ENCODE measurements at places on chromosomes 6 and 20.

GRCh38 chr6:29705389-29706231, 17.6 kb upstream of the HLA-F start:
- no peak for DNase-seq

DNA sequence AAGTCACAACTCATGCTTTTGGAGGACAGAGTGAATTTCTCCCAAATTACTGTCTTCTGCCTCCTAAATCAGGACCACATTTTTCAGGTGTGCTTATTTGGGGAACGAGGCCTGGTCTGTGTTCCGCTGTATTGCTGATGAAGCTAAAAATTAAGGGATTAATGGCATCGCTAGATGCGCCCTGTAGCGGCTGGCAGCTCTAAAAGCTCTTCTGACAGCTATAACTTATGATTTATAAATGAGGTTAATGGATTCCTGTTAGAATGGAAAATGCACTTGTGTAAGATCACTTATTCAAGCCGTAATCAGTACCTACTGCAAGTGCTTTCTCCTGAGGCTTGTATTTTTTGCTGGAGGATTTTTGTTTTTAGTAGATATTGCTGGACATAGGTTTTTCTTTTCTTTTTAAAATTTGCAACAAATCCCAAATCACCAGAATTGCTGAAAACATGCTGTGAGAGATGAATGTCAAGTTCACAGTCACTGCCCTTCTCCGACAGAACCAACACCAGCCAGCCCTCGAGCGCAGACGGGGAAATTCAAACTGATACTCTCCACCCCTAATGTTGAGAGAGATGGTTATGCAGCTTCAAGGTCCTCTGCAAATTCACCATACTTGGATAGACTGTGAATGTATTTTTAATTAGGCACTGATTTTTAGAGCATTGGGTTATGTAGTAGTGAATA, 49.1 kb downstream of the AKAP12 start:
- no peak for DNase-seq

- no peak for DNase-seq
Measured at GRCh38 chr6:100452998-100453397, 11.7 kb downstream of the SIM1 start.

GRCh38 chr6:113994934-113995342, 24.0 kb upstream of the HDAC2 start:
- peak; percentile 6 for DNase-seq

- DNase-seq: no peak
Measured at GRCh38 chr6:84095156-84095555, 61.6 kb downstream of the MRAP2 start.

DNA sequence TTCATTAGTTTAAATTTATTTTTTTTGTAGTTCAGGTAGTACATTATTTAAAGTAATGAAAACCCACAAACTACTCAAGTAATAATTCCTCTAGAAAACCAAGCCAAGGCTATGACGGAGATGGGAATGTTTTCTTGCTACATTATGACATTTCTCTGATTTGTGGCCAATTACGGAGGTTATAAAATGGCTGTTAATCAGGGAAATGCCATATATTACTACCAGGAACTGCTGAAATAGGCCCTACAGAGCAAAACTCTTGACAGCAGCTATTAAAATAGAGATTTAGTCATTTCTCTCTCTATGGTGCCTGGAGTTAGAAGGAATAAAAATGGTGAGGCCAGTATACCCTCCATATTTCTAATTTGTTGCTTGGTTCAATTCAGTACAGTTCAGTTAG, 280.0 kb downstream of the ARHGAP18 start:
- no peak for DNase-seq

DNA sequence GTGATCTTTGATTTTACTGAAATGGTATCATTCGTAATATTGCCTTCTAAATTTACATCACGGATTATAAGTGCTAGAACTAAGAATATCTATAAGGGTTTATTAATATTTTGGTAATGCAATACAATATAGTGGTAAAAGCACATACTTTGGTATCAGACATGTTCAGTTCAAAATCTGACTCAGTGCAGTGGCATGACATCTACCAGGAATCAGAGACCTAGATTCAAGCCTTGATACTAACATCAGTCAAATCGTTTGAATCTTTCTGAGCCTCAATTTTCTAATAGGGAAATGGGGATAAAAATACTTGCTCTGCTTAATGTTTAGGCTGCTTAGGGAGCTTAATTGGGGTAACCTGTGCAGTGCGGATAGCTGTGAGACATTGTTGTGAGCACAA, 488.0 kb downstream of the BCKDHB start:
- no peak for DNase-seq

DNA sequence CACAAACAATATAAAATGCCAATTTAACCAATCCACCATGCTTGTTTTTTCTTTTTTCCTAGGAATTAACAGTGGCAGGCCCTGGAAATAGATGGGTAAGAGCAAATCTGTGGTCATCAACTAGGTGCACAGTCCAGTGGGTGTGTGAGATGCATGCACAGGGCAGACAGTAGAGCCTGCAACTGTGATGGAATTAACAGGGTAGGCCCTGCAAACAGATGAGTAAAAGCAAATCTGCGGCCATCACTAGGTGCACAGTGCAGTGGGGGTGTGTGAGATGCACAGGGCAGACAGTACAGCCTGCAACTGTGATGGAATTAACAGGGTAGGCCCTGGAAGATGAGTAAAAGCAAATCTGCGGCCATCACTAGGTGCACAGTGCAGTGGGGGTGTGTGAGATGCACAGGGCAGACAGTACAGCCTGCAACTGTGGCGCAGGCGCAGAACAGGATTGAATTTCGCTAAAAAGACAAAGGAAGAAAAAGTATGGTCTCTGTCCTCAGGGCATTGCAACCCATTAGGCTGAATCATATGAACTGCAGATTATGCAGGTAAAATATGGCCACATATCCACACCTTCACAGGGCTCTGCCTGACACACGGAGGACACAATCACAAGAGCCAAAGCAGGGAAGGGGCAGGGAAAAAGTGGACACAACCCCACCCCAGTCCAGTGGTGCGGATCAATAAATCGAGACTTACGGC, 41.0 kb upstream of the IPCEF1 start:
- DNase-seq: no peak

DNA sequence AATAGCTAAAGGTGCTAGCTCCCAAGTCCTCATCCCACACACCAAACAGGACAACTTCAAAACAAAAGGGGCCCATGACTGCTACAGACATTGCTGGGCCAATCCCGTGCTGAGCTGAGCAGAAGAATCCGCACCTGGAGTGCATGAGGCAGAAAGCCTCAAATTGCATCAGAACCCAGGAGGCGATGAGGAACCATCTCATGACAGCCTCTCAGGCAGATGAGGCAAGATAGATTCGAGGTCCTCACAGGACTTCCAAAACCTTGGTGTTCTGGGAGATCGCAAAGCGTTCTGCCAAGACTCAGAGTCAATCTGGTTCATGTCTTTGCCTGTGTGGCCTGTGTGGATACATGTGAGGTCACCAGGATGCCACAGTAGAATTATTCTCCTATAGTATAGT, 32.8 kb upstream of the SSTR4 start:
- DNase-seq: no peak

DNA sequence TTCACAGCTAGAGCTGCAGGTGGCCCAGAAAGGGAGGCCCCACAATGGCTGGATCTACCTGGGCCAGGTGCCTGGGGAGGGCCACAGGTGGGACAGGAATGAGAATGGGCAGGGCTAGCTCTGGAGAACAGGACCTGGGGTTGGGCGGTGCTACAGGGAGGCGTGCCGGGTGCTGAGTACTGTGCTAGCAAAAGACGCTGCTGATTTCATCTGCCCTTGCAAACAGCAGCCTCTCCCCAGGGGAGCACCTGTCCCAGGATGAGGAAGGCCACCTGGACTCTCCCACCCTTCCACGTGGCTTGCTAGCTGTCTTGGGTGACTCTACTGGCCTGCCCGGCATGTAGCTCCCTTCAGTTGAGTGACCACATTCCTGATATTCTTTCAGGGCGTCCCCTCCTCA, 6.6 kb upstream of the YTHDF1 start:
- DNase-seq: no peak

DNA sequence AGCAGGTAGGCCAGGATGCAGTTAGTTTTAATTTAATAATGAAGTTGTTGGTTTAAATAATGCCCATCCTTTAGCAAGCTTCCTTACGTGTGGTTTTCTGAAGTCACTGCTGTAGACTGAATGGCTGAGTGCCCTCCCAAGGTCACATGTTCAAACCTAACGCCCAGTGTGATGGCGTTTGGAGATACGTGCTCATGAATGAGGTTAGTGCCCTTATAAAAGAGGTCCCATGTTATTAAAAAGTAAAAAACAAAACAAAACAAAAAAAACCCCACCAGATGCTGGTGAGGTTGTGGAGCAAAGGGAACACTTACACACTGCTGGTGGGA, 16.3 kb downstream of the LRP11 start:
- no peak for DNase-seq

DNA sequence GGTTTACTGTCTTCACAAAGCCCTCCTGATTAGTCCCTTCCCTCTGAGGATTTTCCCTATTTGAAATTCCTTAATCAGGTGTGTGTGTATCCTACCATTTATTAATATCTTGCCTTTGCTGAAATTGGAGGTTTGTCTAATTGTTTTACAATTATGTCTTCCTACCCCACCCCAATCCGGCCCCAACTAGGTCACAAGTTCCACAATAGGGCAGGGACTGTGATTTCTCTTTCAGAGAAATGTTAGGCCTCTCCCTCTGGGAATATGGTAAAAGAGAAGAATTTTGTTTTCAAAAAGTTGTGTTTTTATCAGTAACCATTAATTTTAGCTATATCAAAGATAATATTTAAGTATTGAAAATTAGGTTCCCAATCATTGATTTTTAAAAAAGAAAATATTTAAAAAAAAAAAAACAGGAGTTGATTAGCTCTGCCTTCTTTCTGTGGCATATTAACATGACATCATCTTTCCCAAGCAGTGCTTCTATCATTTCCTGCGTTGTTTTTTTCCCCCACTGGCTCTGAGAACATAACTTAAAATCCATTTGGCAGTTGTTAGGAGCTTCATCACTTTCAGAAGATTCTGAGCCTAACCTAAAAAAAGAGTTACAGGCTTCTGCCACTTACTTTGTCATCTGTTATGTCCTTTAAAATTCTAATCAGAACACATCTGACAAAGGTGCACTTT, 36.1 kb downstream of the BLOC1S5 start:
- no peak for DNase-seq

DNA sequence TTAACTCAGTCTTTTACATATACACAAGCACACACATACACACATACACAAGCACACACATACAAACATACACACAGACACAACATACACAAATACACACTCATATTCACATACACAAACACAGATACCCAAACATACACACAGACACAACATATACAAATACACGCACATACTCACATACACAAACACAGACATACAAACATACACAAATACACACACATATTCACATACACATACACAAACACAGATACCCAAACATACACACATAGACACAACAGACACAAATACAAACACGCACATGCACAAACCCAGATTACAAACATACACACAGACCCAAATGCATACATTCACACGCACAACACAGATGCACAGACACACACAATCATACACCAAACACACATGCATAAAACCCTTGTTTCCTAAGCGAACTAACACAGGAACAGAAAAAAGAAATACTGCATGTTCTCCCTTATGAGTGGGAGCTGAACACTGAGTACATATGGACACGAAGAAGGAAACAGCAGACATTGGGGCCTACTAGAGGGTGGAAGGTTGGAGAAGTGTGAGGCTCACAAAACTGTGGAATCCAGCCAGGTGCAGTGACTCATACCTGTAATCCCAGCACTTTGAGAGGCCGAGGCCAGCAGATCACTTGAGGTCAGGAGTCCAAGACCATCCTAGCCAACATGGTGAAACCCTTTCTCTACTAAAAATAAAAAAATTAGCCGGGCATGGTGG, 34.2 kb downstream of the PIM1 start:
- no peak for DNase-seq

DNA sequence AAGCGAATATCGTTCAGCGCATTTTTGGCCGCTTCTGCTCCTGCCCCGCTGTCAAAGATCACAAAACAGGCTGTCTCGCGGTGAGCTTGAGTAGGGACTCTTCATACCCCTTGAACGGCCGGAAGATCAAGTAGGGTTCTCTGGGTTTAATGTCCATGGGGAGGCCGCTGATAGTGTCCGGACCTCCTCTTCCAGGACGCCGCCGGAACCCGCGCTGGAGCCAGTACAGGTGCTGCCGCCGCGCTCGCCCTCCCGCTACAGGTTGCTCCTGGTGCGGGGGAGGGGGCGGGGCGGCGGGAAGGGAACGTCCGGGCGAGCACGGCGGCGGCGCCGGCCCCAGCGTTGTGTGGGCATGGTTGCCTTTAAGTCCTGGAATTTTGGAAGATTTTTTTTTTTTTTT, 67.4 kb downstream of the KHDC1L start:
- no peak for DNase-seq

DNA sequence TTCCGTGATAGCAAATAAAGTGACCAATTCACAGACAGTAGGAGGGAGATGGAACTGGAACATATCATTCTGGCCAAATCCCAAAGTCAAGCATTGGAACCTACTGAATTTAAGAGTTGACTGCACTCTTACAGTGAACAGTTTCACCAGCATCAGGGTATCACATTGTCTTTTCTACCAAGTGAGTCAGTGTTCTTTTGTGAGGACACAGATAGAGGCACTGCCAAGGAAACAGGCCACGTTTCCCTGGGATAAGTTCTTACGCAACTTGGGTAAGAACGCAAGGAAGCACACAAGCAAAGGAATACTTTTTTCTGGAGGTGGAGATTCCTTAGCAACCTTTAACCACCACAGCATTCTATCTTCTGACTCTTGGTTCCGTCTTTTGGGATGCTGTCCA, 28.6 kb upstream of the ENPP5 start:
- no peak for DNase-seq

DNA sequence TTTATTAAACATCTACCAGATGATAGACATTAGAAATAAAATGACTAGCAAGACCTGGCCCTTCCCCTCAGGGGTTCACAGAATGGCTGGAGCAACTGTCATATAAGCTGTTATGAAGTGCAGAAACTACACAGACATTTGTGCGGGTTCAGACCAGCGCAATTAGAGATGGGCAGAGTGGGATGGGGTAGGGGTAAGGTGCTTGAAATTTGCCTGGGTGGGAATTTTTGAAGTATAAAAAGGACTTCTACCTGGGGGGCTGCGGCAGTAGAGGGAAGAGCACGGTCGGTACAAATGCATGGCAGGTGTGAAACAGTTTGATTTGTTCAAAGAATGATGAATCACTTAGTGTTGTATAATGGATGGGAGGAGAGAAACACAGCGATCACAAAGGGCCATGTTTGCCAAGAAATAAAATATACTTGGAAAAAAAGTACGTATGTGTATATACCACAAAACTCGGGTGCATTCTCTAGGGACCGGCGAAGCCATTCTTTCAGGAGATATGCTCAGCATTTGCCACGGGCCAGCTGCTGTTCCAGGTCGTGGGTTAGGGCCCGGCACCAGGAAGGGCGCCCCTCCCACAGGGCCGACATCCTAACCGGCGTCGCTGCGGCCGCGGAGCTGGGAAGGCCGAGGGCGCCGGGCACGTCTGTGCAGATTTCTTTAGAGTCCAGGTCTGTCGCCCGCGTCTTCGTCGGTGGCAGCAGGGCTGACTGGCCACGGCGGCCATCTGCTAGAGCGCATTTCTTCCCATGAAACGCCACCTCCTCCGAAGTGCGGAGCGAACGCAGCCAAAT, 809 bp upstream of the NOL7 start:
- DNase-seq: no peak

Data from CD4-positive, alpha-beta T cell treated with Interleukin-1 beta for 1 hour (primary cell).